ENCODE measurements at places on chromosomes 3 and 15. TPM values are rescaled to one million over a fixed set of nuclear protein-coding genes. Genes with fewer than 3 reads are reported as not detected.
A peak's percentile ranks its signal among the peaks of the same experiment; 100 is the strongest.

- H3K4me1 ChIP-seq: no peaks in the 10 kb centered on the region
- peak overlapping the region; percentile 82 for H3K4me3 ChIP-seq
- H3K27me3 ChIP-seq: no peaks in the 10 kb centered on the region
- H3K27ac ChIP-seq: peak overlapping the region; percentile 96
- H3K36me3 ChIP-seq: peaks cover 40% of the 10 kb centered on the region
Observed at GRCh38 chr3:49104052-49104426, 518 bp downstream of the QARS1 start.

- no peaks in the 10 kb centered on the region for H3K36me3 ChIP-seq
- no peak for DNase-seq
- no peak overlapping the region for H3K4me3 ChIP-seq
- H3K27ac ChIP-seq: no peak overlapping the region
- no peaks in the 10 kb centered on the region for H3K4me1 ChIP-seq
Observed at GRCh38 chr3:59473636-59474035, 423.8 kb upstream of the CFAP20DC start.

SELENOK gene
- total RNA-seq: 32.5 TPM

GRCh38 chr3:64489361-64490044, 198.3 kb downstream of the ADAMTS9 start:
- no peaks in the 10 kb centered on the region for H3K36me3 ChIP-seq
- H3K4me1 ChIP-seq: peaks cover 18% of the 10 kb centered on the region
- H3K27ac ChIP-seq: no peak overlapping the region
- H3K27me3 ChIP-seq: peaks cover 8% of the 10 kb centered on the region
- H3K4me3 ChIP-seq: peak overlapping the region; percentile 10

- H3K4me3 ChIP-seq: no peak overlapping the region
- H3K27me3 ChIP-seq: no peaks in the 10 kb centered on the region
- no peaks in the 10 kb centered on the region for H3K36me3 ChIP-seq
- DNase-seq: no peak
Observed at GRCh38 chr3:34024447-34025240, 226.2 kb downstream of the PDCD6IP start.

- H3K27me3 ChIP-seq: no peaks in the 10 kb centered on the region
- H3K4me3 ChIP-seq: no peak overlapping the region
- DNase-seq: no peak
- peaks cover 4% of the 10 kb centered on the region for H3K4me1 ChIP-seq
- no peak overlapping the region for H3K27ac ChIP-seq
Observed at GRCh38 chr15:77393471-77393840, 26.4 kb downstream of the PEAK1 start.

- H3K4me1 ChIP-seq: peaks cover 2% of the 10 kb centered on the region
- H3K4me3 ChIP-seq: no peak overlapping the region
- no peak for DNase-seq
- H3K27ac ChIP-seq: no peak overlapping the region
- H3K27me3 ChIP-seq: no peaks in the 10 kb centered on the region
Observed at GRCh38 chr15:63544258-63545026, 40.0 kb downstream of the USP3 start.
